Stomach (tissue), 19 donors: ENCODE measurements at places on chromosomes 2 and 18.
A peak's percentile ranks its signal among the peaks of the same experiment; 100 is the strongest.

DNA sequence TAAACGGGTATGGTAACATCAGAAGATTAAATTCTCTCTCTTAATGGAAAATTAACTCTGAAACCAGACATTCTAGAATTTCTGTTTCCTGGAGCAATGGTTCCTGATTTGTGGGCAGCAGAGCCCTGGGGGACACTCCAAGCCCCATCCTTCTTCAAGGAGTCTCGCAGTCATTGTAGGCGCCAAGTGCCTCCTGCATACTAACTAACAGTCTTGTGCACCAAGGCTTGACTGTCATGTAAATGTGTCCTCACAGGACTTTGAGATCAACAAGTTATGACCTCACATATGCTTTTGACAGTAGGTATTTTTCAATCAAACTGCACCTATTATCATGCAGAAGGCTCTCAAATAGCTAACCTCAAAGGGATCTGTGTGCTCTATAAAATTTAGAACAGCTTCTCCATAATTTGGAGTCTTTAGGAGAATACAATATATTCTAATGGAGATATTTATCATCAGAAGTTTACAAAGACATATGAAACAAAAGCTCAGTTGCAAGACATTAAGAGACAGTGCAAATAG, 52.1 kb upstream of the COPS8 start:
- no peak for DNase-seq

DNA sequence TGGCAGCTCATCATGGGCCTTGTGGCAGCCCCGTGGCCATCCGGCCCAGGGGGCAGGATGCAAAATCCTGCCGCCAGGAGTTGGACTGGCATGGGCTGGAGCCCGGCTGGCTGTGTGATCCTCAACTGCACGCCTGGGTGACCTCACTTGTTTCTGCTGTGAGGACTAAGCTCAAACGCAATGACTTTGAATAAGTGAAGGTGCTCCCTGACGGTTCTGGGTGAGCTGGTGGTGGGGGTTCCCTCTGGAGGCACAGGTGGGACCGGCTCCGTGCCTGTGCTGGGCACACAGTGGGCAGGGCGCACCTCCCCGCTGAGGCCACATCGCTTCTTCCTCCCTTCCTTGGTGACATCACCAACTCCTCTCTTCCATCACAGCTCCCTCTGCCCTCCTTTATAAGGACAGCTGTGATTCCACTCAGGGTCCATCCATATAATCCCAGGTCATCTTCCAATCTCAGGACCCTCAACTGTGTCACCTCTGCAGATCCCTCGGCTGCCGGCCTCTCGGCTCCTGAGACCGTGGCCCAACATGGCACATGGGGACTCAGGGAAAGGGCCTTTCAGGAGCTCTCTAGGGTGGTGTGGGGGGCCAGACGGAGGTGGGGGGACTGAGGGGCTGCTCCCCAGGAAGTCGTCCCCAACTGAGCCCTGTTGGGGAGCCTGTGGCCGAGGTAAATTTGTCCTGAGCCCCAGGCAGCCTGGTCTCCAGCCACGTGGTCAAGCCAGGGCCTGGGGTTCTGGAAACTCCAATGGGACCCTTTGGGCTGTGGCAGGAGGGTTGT, 75.5 kb upstream of the ODC1 start:
- no peak for DNase-seq

- no peak for DNase-seq
These were observed 220.1 kb upstream of the NXPH2 start for GRCh38 chr2:139000131-139000785.

- DNase-seq: no peak
These were observed 2.4 kb downstream of the FIGN start for GRCh38 chr2:163733301-163733938.

DNA sequence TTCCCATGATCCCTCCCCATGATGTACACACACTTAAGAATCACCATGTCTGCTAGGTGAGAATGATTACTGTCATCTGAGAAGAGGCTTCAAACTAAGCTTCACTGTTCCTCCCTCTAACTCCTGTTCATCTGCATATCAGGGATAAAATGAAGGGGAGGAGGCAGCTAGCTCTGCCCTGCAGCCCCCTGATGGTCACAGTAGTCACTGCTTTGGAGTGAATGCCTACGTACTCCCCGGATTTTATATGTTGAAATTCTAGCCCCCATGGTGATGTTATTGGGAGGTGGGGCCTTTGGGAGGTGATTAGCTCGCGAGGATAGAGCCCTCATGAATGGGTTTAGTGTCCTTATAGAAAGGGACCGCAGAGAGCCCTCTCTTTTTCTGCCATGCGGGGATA, 156.4 kb downstream of the NCKAP5 start:
- no peak for DNase-seq

GRCh38 chr2:173996766-173997165, 31.6 kb upstream of the SP3 start:
- no peak for DNase-seq

GRCh38 chr18:51952844-51953243, 387.2 kb upstream of the DCC start:
- DNase-seq: no peak

GRCh38 chr2:214587442-214587841, 176.6 kb downstream of the VWC2L start:
- DNase-seq: no peak

- no peak for DNase-seq
These were observed 31.0 kb downstream of the VIT start for GRCh38 chr2:36727550-36727949.

DNA sequence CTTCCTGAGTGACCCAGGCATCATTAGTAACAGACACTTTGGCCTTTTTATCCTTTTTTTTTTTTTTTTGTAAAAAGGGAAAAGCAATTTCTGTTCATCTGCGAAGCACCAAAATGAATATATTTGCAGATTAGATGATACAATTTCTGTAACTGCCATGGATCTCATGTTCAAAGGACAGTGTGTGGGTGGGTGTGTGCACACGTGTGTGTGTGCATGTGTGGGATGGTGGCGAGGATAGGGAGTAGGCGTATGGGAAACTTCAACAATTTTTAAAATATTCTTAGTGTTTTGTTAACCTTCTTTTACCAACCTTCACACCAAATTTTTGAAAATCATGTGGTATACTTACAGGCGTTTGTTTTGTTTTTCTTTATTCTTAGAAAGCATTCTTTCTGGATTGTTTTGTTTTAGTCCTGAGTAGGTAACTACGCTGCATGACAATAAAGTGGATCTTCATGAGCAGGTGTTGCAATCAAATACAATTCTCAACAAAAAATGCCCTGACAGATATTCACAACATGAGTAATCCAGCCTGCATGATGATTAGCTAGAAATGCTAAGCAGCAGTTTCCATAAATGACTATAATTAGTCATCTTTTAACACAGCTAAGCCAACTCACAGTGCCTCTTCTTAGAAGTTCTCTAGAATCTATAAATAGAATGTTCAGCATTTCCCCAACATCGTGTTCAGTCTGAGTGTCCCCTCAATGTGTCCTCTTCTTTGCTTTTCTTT, 53.5 kb upstream of the RMDN2 start:
- no peak for DNase-seq

DNA sequence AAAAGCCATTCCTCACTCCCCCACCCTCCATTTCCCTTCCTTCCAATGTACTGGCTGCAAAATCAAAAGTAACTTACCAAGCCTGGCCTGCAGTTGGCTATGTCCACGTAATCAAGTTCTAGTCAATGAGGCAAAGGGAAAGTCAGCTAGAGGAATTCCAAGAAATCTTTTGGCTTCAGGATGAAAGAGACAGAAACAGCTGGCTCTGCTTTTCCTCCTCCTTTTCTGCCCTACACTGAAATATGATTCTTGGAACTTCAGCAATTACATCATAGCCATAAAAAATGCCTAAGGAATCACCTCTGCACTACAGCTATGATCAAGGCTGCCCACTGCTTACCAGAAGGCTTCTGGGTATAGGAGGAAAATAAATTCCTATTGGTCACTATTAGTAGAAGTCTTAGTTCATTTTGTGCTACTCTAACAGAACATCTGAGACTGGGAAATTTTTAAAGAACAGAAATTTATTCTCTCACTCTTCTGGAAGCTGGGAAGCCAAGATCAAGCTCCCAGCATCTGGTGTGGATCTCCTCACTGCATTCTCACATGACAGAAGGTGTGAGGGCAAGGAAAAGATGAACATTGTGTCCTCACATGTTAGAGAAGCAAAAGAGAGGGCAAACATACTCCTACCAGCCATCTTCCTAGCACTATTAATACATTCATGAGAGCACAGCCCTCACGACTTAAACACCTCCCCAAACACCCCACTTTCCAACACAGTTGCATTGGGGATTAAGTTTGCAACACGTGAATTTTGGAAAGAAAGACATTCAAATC, 219.9 kb downstream of the TMX3 start:
- DNase-seq: peak; percentile 76

- DNase-seq: no peak
These were observed 34.6 kb upstream of the SPP2 start for GRCh38 chr2:234015861-234016260.

GRCh38 chr2:74584088-74584645, 29.6 kb downstream of the DOK1 start:
- DNase-seq: no peak
